T-helper 17 cell (primary cell): ENCODE measurements at places on chromosomes 11 and 22.
A peak's percentile ranks its signal among the peaks of the same experiment; 100 is the strongest.

DNA sequence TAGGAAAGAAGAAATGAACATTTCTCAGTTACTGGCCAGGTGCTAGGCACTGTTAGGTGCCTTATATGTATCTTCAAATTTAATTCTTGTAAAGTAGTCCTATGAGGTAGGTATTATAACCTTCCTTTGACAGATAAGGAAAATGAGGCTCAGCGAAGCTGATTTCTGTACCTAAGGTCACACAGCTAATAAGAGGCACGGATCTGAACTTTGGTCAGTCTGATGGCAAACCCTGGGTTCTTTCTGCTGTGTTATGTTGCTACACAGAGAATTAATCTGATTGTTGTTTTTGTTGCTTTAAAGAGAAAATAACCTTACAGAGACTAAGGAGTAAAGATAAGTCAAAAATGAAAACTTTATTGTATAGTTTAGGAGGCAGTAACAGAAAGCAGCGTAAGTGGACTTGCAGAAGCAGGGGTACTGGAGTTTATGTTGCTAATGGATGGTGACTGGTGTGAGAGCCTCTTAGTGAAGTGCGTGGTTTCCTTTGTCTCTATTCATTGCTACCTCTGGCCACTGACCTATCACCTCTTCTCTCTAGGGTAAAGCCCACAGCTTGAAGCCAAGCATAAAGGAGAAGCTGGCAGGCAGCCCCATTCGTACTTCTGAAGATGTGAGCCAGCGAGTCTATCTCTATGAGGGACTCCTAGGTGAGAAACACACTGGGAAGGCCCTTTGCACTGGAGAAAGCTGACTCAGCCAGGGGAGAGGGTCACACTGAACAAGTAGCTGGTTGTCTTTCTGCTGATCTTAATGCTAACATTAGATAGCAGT lies 38.3 kb downstream of the MADD start:
- DNase-seq, result no peak

DNA sequence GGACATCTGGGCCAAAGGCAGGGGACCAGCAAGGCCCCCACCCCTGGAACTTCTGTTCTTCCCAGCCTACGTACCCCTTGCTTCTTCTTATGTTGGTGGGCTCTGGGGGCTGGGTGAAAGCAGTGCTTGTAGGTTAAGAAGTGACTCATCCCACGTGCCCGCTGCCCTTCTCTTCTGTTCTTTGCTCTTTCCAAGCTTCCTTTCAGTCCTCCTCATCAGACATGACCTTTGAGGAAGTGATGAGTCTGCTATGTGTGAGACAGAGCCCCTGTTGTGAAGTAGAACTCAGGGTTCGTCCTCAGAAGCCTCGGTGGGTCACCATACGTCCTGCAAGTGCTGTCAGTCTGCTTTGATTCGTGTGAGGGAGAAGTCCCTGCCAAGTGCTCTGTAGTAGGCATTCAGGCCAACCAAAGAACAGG lies 12.7 kb downstream of the MED15 start:
- DNase-seq, result no peak

GRCh38 chr11:6319704-6320410 lies 444 bp downstream of the CAVIN3 start:
- DNase-seq, result peak; percentile 11

- no peak for DNase-seq
These were observed 11.0 kb downstream of the RRAS2 start for GRCh38 chr11:14347991-14348390.

- DNase-seq, result no peak
These were observed 74.1 kb upstream of the CEP126 start for GRCh38 chr11:101840704-101841103.

DNA sequence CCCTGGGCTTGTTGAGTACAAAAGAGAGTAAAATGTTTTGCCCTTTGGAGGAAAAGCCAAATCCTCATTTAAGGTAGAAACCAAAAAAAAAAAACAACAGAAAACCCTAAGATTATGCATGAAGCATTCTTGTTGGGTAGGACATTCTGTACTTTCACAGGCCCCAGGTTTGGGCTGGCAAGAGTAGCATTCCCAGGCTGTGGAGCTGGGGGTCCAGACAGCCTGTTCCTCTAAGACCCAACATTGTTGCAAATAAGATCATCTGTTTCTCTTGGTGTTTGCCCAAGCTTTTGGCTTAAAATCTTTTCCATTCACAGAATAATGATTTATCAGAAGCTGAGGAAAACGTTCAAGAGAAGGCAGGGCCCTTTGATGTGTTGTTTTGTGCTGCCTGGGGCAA lies 123.8 kb downstream of the MICAL2 start:
- DNase-seq, result no peak

DNA sequence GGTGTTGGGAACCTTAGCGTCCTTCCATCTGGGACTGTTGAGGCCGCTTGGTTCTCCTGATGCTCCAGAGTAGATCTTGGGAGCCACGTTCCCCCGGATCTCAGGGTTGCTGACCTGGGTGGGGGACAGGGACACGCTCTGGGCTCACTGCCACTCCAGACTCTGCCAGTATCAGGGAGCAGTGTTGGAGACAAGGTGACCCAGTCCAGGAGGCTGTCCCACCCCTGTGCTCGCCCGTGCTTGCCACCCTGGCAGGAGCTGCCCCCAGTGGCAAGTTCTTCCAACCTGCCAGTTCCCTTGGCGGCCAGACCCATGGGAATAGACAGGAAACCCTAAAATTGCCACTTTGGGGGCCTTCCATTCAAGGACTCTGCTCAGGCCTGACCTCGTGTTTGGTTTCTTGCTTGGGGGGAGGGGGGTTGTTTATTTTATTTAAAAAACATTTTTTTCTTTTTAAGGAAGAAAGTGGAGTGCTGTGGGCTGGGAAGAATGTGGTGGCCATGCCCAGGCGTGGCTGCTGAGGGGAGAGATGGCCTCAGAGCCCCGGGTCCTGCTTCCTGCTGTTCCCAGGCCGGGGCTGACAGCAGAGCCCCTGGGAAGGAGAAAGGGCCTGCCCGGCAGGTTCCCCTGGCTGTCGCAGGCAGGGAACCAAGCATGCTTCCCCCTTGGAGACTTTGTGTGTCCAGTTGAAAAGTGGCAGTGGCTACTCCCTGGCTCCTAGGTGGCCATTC lies 7.2 kb downstream of the GRK2 start:
- no peak for DNase-seq

GRCh38 chr11:75150879-75151278 lies at the start of gene SLCO2B1:
SLCO2B1 (plus strand) TSS chr11:75151107; CDS start chr11:75151382, 275 bp downstream.
- DNase-seq, result no peak

DNA sequence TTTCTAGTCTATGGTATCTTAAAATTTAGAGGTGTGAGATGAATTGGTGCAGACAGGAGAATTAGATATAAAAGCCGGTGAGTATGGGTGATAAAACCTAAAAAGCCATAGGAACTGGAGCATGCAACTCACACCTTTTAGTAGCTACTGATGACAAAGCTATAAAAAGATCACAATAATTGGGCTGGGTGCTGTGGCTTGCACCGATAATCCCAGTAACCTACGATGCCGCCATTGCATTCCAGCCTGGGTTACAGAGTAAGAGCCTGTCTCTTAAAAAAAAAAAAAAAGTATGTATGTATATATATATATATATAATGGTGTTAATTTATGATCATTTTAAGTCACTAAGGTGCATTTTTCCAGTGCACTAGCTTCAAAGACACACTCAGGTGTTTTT lies 17.2 kb downstream of the WEE1 start:
- DNase-seq, result no peak

DNA sequence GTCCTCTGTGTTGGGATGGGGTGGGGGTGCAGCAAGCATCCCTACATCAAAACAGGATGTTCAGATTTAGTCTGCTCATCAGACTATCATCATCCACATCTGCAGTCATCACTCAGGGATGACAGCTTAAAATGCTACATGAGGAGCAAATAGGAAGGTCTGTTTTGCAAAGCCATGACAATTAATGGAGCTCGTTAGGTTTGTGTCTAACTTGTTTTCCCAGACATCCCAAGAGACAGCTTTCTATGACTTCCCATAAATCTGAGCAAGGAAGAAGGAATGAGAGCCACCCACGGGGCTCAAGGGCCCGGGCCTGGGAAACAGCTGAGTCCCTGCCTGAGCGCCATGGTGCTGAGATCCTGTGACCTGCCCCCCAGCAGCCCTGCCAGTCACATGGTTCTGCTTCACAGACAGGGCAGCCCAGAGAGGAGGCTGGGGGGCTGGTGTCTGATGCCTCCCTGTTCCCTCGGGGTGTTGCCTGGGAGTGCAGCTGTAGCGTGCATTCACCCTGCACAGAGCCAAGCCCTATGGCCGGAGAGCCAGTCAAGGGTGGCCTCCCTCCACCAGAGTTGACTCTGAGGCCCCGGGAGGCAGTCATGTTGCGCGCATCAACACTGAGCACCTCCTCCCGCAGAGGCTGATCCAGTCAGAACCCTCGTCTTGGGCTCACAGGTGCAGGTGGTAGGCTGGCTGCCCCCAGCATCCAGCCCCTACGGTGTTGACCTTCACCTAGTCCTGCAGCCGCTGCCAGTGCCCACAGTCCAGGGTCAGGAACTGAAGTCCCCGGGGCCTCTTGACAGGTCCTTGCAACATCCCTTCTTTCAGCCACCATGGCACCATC lies 12.1 kb downstream of the DERL3 start:
- no peak for DNase-seq

- DNase-seq, result no peak
These were observed 2.7 kb downstream of the POU2AF1 start for GRCh38 chr11:111376181-111376871.
